ENCODE measurements at places on chromosomes 2 and 18.
A peak's percentile ranks its signal among the peaks of the same experiment; 100 is the strongest.

- no peak for DNase-seq
These were observed 223.7 kb downstream of the IRS1 start for GRCh38 chr2:226575928-226576327.

GRCh38 chr2:68274022-68274421 is 21.7 kb upstream of the PPP3R1 start:
- DNase-seq = no peak

GRCh38 chr18:22668496-22668895 is 250.8 kb upstream of the CTAGE1 start:
- DNase-seq = no peak

GRCh38 chr18:13389491-13390131 is 171.1 kb downstream of the LDLRAD4 start:
- no peak for DNase-seq

DNA sequence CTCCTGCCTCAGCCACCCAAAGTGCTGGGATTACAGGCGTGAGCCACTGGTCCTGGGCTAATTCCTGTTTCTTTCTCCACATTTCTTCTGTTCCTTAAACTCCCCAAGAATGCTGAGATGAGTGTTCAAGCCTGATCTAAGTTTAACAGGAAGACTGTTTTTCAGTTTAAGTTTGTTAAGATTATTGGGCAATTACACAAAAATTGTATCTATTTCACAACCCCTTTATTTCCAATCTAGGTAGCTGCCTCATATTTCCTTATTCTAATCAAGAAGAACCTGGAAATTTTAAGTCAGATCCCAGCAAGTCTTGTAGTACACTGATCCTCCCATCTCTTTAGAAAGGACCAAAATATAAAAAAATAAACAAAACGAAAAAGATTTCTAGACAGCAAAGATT is 11.7 kb downstream of the SFT2D3 start:
- no peak for DNase-seq

GRCh38 chr2:237452861-237453260 is 34.2 kb upstream of the MLPH start:
- no peak for DNase-seq

DNA sequence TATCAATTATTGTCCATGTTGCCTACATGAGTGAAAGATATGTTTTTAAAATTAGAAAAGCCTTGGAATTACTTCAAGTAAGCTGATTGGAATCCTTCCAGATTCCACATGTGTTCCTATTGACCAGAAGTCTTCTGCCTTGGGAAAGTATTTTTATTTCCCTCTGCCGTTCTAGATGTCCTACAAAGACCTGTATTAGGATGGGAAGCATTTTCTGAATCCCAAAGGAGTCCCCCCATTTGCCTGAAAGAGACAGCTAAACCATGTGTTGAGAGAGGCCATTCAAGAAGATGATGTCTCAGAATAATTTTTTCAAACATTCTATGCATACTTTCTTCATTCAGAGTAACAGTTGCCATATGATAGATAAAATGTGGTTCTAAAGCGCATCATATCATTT is 19.0 kb upstream of the MYO1B start:
- DNase-seq = peak; percentile 16

DNA sequence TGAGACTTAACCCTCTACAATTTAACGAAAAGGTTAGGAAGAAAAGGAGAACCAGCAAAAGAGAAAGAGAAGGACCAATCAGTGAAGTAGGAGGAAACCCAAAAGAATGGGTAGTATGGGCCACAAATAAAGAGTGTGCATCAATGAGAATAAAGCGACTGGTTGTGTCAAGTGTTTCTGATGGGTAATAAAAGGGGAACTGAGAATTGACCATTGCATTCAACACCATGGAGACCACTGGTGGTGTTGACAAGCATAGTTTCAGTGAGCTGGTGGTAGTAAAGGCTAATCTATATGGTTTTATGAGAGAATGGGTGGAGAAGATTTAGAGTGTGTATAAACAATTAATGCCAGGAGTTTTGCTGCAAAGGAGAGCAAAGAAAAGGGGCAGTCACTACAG is 75.4 kb downstream of the CSRNP3 start:
- no peak for DNase-seq

DNA sequence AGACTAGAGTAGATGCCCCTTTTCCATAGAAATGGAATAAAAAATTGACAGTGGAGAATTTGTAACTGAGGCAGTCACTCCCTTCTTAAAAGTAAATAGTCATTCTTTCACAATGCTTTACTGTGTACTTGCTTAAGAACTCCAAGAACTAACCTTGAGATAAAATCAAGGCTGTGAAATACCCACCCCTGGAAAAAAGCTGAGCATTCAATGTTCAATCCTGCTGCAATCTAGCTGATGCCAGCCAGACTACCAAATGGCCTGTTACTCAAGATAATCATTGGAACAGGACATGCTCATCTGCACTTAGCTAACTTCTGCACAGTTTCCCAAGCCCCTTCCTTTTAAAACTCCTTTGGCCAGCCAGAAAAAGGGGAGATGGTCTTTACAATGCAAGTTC is 367.4 kb upstream of the GULP1 start:
- DNase-seq = no peak

DNA sequence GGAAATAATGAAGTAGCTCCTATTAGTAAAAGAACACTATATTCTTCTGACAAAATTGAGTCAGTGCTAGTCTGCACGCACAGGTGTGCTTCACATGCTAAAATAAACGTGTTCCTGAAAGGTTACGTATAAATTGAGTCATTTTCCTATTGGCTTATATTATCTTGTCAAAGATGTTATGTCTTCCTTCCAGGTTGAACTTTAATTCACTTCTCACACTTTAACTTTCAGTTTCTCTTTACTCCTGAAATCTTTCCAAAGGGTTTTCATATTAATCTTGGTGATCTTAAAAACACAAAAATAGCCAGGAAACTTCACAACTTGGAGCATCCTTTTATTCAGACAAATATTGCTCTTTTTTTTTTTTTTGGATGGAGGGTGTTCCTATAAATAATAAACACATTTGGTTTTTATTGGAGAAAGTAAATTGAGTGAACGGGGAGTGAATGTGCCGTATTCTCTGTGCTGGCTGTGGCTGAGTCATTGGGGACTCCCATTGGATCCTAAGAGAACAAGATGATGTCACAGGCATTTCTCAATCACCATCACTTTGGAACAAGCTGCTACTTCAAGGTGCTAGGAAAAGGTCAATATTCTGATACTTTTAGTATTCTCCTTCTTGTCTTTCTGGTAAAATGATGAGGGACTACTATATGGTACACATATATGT is 150.2 kb upstream of the SPATS2L start:
- DNase-seq = peak; percentile 81

DNA sequence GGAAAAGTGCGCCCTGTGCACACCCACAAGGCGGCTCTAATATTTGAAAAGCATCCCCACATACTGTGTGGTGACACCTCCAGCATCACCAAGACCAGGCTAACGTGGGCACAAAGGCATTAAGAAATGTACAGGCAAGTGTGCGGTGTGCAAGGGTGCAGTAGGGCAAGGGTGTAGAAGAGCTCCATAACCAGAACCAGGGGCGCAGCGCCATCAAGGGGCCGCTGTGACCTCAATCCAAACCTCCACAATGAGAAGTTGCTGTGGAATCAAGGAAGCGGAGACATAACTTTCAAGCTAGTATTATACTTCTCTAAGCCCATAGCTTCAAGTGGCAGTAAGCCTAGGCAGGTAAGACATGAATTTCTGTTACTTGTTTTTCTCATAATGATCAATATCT is 13.0 kb downstream of the L3MBTL4 start:
- DNase-seq = no peak

- DNase-seq = no peak
These were observed 221.7 kb upstream of the SPOPL start for GRCh38 chr2:138279871-138280270.

DNA sequence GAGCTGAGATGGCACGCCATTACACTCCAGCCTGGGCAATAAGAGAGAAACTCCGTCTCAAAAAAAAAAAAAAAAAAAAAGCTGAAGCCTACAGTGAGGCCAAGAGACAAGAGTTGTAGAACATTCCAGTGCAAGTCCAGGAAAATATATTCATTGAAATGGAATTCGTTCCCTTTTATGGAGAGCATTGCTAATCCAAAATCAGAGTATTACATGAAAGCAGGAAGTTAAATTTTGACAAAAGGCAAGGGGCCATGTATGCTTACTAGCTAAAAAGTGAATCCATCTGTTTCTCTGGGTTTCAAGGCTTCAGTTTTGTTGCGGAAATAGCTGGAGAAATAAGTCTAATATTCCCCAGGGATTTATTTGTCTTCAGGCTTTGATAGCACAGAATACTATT is 471.7 kb downstream of the THSD7B start:
- peak; percentile 80 for DNase-seq

- DNase-seq = peak; percentile 45
These were observed 38.1 kb upstream of the STAT1 start for GRCh38 chr2:191051825-191052778.

- DNase-seq = no peak
These were observed 51.3 kb upstream of the TANC1 start for GRCh38 chr2:158917121-158917520.

- no peak for DNase-seq
These were observed 198.3 kb upstream of the CNTNAP5 start for GRCh38 chr2:123826729-123827271.

- DNase-seq = no peak
These were observed 18.3 kb downstream of the RAMP1 start for GRCh38 chr2:237877576-237878307.

GRCh38 chr18:74331404-74331803 is 15.8 kb downstream of the C18orf63 start:
- DNase-seq = peak; percentile 44

GRCh38 chr2:174568425-174568824 is 29.2 kb downstream of the WIPF1 start:
- DNase-seq = no peak

GRCh38 chr2:56475191-56475590 is 291.4 kb downstream of the CCDC85A start:
- DNase-seq = no peak

GRCh38 chr2:237972211-237972610 is 5.4 kb downstream of the UBE2F start:
- no peak for DNase-seq

GRCh38 chr2:59806486-59806885 is 747.0 kb downstream of the BCL11A start:
- no peak for DNase-seq

GRCh38 chr2:55116966-55117365 is 66.7 kb upstream of the RTN4 start:
- DNase-seq = no peak

GRCh38 chr2:116132833-116133232 is 1681.7 kb upstream of the DDX18 start:
- DNase-seq = no peak

GRCh38 chr2:21763501-21763900 is 639.7 kb downstream of the TDRD15 start:
- no peak for DNase-seq

GRCh38 chr2:18536100-18536499 is 24.4 kb downstream of the RDH14 start:
- DNase-seq = peak; percentile 28

- no peak for DNase-seq
These were observed 110.8 kb downstream of the ZNF516 start for GRCh38 chr18:76384114-76384790.

- DNase-seq = no peak
These were observed 5.8 kb upstream of the WNT6 start for GRCh38 chr2:218853766-218854165.

GRCh38 chr2:218834685-218835084 is 3.1 kb upstream of the PRKAG3 start:
- DNase-seq = no peak

GRCh38 chr18:9740071-9740470 is 32.0 kb downstream of the RAB31 start:
- DNase-seq = no peak

GRCh38 chr2:185668710-185669109 is 69.9 kb upstream of the FSIP2 start:
- no peak for DNase-seq

DNA sequence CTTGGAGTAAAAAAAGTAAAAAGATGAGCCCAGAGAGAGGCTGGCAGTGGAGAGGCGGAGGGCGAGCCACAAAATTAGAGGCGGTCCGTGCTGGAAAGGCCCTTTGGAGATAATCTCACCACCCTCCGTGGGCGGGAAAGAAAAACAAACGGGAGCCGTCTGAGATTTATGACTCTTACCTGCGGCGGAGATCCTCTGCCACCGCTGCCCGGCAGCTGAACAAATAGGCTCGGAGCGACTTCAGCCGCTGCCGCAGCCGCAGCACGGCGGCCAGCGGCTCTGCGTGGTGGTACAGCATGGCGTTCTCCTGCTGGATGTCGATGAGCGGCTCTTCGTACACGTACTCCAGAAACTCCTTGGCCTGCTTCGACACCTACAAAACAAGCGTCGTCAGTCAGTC is 94.6 kb downstream of the PLEKHM3 start:
- no peak for DNase-seq

GRCh38 chr2:31082002-31082401 is 56.2 kb downstream of the GALNT14 start:
- no peak for DNase-seq

GRCh38 chr18:61838521-61838920 is 54.3 kb downstream of the RNF152 start:
- DNase-seq = no peak

DNA sequence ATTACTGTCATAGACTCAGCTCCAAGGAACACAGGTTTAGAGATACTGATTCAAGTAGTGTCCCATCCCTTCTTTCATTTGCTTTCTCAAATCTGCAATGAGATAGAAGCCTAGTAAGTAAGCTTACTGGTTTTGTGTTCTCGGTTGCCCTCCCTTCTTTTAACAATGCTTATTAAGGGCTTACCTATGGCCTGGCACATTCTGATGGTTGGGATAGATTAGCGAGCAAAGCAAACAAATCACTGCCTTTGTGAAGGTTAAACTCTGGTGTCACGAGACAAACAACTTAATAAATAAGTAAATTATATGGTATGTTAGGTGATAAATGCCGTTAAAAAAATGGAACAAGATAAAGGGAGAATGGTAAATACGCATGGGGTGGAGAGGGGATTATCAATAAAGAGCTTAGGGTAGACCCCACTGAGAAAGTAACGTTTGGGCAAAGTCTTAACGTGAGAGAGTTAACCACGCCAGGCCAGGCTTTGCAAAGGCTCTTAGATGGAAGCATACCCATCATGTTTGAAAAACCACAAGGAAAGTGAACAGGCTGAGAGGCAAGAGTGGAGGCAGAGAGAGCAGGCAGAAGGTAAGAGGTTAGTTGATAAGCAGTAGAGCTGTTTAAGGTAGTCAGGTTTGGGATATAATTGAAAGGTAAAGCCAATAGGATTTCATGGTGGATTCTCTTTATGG is 31.0 kb downstream of the EIF2AK3 start:
- DNase-seq = no peak

- no peak for DNase-seq
These were observed 11.9 kb downstream of the MAL start for GRCh38 chr2:95037384-95037839.

DNA sequence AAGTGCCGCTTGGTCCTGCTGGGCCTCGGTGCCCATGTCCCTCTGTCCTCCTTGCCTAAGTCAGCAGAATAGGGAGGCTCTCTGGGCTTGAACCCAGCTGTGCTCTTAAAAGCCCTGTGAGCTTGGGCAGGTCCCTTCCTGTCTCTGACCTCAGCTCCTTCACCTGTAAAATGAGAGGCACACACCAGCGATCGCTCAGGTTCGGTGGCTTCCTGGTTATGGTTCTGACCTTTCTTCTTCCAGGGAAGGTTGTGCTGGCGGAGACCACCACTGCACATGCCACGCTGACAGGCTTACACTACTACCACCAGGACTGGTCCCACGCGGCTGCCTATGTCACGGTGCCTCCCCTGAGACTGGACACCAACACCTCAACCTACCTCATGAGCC is 36.1 kb upstream of the MAPRE3 start:
- no peak for DNase-seq

GRCh38 chr18:41226186-41226585 is 728.8 kb upstream of the PIK3C3 start:
- no peak for DNase-seq

- DNase-seq = no peak
These were observed 713 bp downstream of the WBP1 start for GRCh38 chr2:74458938-74459363.

All from GM03348 (cell line).